Activated T-helper 2 cell treated with anti-CD3 and anti-CD28 coated beads, Interferon-gamma antibody, Interleukin-2, Interleukin-4, amounts not matched to agents 10 μg/mL and 5 μg/mL and 100 μg/mL, durations not matched to agents 14 hours and 24 hours and 36 hours (primary cell): ENCODE measurements at places on chromosomes 2 and 18. TPM values are rescaled to one million over a fixed set of nuclear protein-coding genes. Genes with fewer than 3 reads are reported as not detected.

GRCh38 chr2:43798300-43798699, 24.5 kb downstream of the DYNC2LI1 start:
- no peak for DNase-seq

- no peak for DNase-seq
Measured at GRCh38 chr18:13401404-13401803, 182.8 kb downstream of the LDLRAD4 start.

DNA sequence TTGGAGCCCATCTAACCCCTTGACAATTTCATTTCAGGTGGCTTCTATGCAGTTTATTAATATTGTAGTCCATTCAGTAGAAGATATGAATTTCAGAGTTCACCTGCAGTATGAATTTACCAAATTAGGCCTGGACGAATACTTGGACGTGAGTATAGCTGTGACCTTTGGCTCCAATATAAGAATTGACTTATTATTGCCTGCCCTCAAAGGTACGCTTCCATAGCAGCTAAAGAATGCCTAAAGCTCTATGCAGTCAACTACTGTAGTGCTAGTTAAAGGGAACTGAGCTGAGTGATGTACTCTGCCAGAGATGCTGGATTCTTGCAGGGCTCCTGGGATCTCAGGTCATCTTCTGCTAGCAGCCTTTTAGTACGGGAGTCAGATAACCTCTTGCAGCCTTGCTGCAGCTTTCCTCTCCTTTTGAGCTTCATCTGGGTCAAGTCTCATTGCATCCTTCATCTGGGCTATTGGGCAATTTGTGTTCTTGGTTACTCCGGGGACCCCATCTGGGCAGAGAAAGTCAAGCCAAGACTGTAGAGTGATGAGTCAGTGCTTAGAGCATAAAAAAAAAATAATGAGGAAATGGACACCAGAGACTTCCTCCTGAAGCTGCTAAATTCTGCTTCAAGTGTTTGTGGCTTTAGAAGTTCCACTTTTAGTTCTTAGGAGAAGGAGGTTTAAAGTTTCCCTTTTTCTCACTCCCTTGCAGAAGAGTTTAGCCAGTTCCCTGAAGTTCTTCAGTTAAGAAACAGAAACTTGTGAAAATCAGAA, 105.6 kb downstream of the PRPF40A start:
- no peak for DNase-seq

- no peak for DNase-seq
Measured at GRCh38 chr2:230842473-230842872, 22.3 kb upstream of the ITM2C start.

DNA sequence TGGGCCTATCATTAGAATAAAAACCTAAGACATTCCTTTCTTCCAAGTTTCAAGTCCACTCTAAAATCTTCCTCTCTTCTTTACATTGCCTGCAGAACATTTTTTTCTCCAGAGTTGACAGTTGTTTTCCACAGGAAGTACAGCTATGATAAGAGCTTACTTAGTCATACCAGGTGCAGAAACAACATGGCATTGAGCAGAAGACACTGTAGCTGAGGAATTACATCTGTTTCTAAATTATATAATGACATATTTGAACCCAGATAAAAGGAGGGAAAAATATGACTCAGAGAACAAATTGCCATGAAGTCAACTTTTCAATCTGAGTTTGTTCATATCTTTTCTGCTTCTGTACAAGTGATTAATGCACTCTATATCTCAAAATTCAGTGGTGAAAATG, 30.2 kb downstream of the CMPK2 start:
- DNase-seq = no peak

- DNase-seq = no peak
Measured at GRCh38 chr2:190050001-190050400, 12.5 kb downstream of the MSTN start.

GRCh38 chr2:218885981-218886947, 5.6 kb downstream of the WNT10A start:
- DNase-seq = no peak

- DNase-seq = peak; percentile 68
Measured at GRCh38 chr2:240851078-240851991, 17.3 kb upstream of the AGXT start.

DNA sequence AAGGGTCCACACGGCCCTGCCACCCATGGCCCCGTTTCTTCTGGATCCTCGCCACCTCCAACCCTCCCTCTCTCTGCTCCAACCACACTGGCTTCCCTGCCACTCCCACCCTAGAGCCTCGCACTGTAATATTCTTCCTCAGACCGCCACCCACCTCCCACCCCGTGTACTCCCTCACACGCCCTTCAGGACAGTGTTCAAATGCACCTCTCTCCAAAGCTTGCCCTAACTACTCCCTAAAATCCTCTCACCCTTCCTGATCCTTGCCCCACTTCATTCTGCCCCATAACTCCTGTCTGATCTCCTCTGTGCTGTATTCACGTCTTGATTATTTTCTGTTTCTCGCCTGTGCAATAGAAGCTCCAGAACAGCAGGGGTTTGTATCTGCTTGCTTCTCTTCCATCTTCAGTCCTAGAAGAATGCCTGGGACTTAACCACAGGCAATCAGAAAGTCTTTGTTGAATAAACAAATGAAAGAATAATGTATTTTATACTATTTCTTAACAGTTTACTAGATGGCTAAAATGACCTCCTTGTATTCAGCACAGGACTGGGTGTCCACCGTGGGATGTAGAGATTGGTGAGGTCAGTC, 25.5 kb downstream of the EPB41L3 start:
- no peak for DNase-seq

DNA sequence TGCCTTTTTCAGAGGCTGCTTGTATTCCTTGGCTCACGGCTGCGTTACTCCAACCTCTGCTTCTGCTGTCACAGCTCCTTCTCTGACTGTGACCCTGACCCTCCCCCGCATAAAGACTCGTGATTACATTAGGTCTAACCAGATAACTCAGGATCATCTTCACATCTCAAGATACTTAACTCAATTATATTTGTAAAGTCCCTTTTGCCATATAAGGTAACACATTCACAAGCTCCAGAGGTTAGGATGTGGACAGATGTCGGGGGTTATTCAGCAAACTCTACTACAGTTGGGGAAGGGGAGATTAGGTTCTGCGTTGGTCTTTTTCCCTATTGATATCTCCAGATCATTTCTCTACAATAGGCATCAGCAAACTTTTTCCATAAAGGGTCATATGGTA, 76.9 kb downstream of the EVA1A start:
- DNase-seq = no peak

- DNase-seq = no peak
Measured at GRCh38 chr2:127103243-127104165, 3.5 kb downstream of the BIN1 start.

GRCh38 chr2:71700658-71701397, 247.5 kb downstream of the DYSF start:
- no peak for DNase-seq

DNA sequence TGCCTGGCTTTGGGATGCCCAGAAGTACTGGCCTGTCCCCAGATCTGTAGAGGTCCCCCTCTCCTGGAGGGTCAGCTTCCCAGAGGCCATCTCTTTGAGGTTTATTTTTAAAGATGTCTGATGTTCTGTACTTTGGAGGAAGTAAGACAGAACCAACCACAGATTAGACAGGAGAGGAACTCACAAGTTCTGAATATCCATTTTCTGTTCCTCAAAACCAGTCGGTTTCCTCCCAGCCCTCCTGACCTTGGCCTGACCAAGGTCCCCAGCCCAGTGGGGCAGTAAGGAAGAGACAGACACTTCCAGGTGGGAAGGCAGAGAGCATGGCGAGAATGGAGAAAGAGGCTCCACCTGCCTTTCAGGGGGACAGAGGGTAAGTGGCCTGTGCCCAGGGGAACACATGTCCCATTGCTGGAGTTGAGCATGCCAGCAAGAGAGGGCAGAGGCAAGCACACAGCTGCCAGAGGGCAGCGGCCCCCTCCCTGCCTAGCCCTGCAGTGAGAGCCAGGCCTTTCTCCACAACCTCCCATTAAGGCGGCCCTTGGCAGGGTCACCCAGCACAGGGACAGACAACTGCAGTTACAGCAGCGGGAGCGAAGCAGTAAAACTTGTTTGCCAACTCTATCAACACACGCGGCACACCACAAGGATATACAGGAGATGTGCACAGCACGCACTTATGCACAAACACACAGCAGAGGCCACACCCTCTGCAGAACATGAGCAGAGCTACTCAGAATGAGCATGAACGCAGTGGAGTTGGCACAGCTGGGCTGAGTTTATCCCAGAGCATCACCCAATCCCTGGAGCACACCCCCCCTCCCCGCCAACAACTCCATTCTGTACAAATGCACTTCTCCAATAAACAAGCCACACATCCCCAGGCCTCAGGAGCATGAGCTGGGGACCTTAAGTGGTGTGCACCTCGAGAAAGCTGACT, 18.5 kb upstream of the SEMA4C start:
- DNase-seq = no peak

DNA sequence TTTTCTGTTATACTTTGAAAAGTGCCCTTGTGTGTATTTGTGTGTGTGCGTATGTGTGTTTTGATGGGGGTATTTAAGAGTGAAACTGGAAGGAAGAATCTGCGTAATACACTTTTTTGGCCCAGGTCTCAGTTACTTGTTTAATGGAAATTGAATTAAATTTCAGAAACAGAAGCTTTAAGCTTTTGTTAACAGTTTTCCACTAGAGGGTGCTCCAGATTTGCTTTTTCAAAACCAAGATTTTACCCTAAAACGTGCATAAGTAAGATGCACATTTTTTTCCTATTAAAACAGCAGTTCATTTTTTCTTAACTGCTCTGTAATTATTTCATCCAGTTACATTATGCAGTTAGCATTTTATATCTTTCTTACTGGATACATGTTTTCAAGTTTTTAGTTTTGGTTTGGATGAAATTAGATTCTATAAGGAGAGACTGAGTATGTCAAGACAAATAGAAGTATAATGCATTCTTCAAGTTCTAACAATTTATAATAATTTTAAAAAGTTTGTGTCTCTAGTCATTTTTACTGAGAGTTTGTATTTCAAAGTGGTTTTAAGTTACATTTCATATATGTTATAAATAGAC, 97.2 kb downstream of the PIK3C3 start:
- no peak for DNase-seq

GRCh38 chr2:148244593-148245292, 223.9 kb downstream of the MBD5 start:
- no peak for DNase-seq

DNA sequence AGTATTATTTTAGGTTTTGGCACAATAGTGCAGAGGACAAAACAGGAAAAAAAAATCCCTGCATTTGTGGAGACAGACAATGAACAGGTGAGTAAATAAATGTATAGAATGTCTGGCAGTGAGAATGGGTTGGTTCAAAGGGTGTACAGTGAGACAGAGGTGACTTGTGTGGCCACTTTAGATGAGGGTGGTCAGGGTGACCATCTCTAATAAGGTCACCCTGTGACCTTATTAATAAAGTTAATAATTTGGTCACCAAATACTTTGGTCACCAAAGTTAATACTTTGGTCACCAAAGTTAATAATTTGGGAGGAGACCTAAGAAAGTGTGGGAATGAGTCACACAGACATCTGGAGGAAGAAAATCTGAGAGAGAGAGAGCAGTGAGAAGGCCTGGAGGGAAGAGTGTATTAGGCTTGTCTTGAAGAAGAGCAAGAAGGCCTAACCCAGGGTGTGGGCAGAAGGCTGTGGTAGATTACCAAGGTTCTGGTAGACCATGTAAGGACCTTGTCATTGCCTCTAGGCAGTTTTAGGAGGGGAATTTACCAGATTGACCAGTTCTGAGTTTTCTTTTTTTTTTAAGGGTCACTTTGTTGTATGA, 1368.4 kb upstream of the CELF4 start:
- DNase-seq = no peak

DNA sequence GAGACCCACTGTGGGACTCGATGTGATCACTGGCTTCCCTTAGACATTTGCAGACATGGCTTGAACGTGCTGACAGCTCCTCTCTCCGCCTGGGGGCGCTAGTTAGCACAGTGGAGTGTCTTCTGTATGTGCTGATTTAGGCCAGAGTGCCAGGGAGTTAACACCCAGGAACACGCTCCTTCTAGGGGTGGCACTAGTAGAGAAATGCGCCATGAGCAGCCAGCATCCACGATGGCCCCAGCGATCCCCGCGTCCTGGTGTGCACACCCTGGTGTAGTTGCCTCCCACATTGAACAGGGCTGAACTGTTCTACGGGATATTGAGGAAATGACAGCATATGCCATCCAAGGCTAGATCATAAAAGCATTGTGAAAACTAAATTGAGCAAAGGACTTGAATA, 11.4 kb upstream of the NMUR1 start:
- no peak for DNase-seq

- DNase-seq = no peak
Measured at GRCh38 chr2:185664384-185664783, 74.2 kb upstream of the FSIP2 start.

DNA sequence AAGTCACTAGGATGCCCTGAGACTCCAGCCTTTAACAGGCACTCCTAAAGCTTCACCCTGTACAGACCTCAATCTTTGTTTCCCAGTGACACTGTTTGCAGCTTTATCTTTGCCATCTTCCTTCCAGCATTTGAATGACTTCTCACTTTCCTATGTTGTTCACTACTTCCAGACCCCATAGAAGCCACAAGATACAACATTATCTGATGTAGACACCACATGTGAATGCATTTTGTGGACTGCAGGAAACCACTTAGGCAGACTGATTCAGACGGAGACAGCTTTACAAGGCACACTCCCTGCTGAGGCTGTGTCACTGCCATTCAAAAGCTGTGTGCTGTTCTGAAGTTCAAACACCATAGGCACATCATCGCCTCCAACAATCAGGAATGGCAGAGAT, 67.3 kb upstream of the SPATS2L start:
- no peak for DNase-seq

DNA sequence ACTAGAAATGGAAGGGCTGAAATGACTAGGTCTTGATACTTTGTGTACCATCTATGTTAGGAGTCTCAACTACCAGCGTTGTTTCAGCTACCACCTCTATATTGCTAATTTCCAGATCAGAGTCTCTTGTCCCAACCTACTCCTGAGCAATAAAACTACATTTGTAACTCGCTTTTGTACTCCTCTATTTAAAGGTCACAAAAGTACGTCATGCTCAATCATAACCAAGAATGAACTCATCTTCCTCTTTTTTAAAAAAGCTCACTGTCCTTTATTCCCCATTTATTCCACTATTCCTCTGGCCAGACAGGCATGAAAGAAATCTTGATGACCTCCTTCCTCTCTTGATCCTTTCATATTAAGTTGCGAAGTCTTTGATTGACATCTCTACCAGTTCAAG, 11.2 kb upstream of the MATN3 start:
- DNase-seq = no peak

DNA sequence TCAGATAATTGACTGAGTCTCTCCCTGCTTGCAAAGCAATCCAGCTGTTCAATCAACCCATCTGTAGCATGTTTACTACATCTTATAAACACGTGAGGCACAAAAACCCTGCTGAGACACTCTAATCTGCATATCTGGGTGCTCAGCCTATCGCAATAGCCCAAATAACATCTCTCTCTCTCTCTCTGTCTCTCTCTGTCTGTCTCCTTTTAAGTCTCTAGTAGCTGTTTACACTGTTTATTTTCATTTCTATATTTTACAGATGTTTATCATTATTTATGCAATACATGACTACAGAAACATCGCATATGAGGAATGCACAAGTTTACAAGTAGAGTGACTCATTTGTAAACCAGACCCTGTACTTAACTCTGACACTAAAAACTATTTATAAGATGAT, 422.1 kb upstream of the DSEL start:
- no peak for DNase-seq

Gene TLX2
- total RNA-seq = 0.82 and 0.92 TPM in 2 replicates

Gene CD28
- 53.6 and 59.3 TPM in 2 replicates for total RNA-seq

Gene MAP3K20
- 26.5 and 26.8 TPM in 2 replicates for total RNA-seq

Gene LRRC30
- total RNA-seq = not detected in 2 replicates

Gene LRATD1
- not detected in 2 replicates for total RNA-seq

Gene DNER
- total RNA-seq = not detected in 2 replicates

Gene GPR75
- 2.4 TPM in 2 replicates for total RNA-seq

Gene CCL20
- total RNA-seq = 1.4 and 2.0 TPM in 2 replicates

Gene ALK
- total RNA-seq = not detected in 2 replicates

Gene RIT2
- total RNA-seq = not detected in 2 replicates
